Head of caudate nucleus (tissue), 42 donors: ENCODE measurements at places on chromosomes 4 and X.

- no peak for DNase-seq
Measured at GRCh38 chr4:119014658-119015057, 121.0 kb upstream of the MYOZ2 start.

GRCh38 chr4:118799231-118799942 is 36.5 kb downstream of the SEC24D start:
- no peak for DNase-seq

DNA sequence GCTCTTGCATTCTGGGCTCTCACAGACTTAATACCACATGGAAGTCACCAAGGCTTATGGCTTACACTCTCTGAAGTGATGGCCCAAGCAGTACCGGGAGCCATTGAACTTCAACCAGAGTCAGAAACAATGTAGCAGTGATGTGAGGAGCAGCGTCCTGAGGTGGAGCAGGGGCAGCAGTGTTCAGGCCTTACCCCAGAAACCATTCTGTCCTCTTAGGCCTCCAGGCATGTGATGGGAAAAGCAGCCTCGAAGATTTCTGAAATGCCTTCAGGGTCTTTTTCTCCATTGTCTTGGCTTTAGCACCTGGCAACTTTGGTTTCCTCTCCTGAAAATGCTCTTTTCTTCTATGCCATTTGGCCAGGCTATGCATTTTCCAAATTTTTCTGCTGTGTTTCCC is 22.8 kb upstream of the PIN4 start:
- DNase-seq, result no peak

GRCh38 chrX:147626605-147627004 is 285.1 kb upstream of the FMR1 start:
- no peak for DNase-seq

GRCh38 chrX:7514871-7515599 is 327.9 kb upstream of the VCX start:
- no peak for DNase-seq

DNA sequence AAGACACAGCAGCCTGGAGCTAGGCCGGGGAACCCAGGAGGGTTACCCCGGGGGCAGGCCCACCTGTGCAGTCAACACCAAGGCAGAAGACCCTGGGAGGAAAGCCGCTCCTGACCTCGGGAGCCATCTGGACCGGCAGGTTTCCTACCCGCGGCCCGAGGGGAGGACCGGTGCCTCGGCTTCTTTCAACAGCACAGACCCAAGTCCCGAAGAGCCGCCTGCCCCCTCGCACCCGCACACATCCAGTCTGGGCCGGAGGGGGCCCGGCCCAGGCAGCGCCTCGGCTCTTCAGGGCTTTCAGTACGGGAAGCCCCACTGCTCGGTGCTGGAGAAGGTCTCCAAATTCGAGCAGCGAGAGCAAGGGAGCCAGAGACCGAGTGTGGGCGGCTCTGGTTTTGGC is 157.8 kb downstream of the SOWAHB start:
- DNase-seq, result no peak

DNA sequence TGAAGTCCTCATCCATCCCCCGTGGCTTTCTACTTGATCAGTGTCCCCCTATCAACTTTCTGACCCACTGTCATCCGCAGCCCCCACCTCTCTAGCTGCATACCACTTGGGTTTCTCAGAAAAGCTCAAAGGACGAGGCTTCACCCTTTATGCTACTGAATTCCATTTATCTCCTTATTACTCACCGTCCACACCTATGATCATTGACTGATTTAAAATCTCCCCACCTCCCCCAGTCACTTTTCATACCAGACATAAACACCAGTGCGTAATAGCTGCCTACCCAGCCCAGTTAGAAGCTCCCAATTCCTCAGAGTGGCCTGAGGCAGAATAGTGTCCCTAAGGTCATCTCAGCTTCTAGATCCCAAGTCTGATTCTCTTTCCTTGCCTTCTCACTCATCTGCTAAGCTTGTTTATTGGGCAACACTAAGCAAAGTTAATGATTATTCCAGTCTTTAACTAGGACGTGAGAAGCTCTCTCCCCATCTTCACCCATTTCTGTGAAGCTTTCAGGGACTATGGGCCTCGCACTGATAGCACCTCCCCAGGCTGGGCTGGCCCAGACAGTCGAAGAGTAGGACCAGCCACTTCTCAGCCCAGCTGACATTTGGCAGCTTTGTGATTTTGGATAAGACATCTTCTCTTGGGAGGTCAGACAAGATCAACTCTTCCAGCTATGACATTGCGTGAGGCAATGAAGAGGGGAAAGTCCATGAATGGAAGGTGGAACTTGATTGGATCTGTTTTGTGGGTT is 7.2 kb upstream of the DDX60L start:
- no peak for DNase-seq

DNA sequence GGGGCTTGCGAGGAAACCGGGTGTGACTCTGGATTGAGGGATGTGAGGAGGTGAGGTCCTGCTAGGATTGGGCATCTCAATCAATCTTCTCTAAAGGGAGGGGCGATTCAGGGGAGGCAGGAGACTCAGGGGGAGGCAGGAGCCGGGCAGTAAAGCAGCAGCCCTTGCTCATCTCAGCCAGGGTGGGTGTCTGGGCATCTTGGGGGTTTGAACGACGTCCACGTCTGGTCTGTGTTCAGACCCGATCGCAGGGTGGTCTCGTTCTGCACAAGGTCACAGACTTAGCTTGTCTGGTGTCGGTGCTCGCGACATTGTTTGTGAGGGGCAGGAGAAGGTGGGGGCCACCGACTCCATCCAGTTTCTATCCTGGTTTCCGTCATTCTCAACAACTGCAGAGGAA is 231.3 kb upstream of the PSAPL1 start:
- no peak for DNase-seq

DNA sequence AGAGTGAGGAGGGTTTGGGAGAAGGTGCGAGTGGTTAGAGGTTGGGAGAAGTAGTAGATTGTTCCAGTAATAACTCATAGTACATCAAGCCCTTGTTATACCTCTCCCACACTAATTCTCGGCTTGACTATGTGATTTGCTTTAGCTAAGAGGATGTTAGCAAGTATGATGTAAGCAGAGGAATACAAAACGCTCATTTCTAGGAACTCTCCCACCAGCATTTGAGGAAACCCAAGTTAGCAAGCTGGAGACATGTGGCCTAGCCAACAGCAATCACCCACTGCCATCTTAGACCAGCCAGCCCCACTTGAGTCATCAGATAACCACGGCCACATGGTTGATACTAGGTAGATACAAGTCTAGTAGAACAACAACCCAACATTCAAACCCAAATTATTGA is 14.2 kb downstream of the FTHL17 start:
- DNase-seq, result no peak

- DNase-seq, result no peak
Measured at GRCh38 chr4:777520-778262, 48.2 kb downstream of the CPLX1 start.
